ENCODE measurements at places on chromosomes 7 and 10.

- no peak for DNase-seq
These were observed 182.6 kb upstream of the FZD8 start for GRCh38 chr10:35824704-35825103.

DNA sequence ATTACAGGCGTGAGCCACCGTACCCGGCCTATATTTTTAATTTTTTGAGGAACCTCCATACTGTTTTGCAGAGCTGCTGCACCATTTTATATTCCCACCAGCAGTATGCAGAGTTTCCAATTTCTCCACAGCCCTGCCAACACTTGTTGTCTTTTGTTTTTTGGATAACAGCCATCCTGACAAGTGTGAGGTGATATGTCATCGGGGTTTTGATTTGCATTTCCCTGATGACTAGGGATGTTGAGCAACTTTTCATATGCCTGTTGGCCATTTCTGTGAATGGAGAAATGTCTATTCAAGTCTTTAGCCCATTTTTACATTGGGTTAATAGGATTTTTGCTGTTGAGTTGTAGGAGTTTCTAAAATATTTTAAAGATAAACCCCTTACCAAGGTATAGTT lies 22.2 kb downstream of the ENTPD7 start:
- no peak for DNase-seq

GRCh38 chr10:97718659-97719142 lies 5.2 kb downstream of the MARVELD1 start:
- DNase-seq, result no peak

DNA sequence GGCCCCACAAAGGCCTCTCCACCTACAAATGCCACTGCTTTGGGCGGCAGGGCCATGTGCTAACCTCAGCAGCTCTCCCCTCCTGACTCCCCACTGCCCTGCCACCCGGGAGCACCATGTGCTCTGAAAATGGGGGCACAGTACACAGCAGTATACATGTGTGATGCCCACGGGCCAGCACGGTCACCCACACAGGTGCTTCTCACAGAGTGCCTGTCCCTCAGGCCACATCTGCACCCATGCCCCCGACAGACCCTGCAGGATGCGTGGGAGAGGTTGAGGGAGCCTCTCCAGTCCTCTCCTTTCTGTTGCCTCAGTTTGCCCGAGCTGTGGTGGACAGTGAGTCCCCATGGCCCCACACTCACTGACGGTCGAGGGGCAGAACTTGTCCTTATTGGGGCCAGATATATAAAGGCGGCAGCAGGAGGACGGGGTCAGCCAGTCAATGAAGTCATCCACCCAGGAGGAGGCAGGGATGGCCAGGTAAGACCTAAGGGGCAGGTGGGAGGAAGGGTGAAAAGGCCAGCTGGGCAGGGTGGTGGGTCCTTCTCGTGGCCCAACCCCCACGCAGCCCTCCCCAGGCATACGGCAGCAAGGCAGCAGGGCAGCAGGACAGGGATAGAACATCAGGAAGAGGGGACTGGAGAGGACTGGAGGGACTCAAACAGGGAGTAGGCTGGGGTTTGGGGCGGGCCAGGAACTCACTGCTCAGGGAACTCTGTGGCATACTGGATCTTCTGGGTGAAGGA lies 19.6 kb downstream of the NPC1L1 start:
- no peak for DNase-seq

DNA sequence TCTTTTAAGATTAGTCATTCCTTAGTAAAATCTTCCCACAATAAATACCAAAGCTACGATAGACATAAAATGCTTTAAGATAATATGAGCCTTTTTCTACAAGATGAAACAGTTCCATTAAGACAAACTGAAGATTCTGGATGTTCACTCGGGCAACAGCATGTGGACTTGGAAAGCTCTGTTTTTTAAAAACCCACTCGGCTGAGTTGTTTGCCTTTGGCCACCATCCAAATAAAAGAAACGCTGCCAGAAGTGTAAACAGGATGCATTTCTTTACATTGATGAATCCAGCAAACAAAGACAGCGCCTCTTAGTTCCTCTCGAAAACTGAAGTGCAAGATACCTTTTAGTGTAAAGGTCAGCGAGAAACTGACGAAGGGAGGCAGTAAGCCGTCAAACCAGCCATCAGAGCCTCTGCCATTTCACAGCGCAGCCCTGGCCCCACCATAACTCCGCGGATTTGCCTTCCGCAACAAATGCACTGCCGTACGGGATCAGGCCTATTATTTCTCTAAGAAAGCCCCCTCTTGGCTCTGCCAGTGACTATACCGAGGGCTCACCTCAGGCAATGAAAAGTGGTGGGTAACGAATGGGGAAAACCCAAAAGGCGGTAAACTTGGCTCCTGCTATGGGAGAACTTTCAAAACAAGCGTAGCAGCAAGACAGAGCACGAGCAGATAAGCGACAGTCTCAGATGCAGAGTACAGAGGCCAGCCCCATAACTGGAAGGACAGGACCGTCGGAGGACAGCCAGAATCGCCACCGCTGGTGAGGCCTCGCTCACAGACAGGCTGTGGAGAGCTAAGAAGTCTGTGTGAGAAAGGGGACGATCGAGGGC lies 41.4 kb downstream of the GNA12 start:
- no peak for DNase-seq

DNA sequence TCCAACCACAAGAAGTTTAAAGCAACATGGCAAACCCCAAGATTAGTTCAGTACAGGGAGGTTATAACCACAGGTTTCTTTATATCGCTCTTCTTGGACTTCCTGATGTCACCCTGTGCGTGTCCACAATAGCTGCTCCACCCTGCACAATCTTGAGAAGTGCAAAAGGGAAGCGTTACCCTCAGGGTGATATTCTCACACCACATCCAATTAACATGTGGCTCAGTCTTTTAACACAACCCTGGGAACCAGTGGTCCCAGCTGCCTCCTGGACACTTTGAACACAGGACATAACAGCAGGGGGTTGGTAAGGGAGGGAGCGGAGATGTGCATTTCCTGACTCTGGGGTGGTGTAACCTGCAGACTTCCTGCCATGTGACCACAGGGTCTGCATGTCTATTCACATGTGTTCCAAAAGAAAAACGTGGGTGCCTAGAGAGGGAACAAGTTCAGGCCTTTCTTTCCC lies 64.6 kb downstream of the GSAP start:
- DNase-seq, result no peak

- peak; percentile 36 for DNase-seq
These were observed 266 bp upstream of the MDFIC start for GRCh38 chr7:114921631-114922025.

DNA sequence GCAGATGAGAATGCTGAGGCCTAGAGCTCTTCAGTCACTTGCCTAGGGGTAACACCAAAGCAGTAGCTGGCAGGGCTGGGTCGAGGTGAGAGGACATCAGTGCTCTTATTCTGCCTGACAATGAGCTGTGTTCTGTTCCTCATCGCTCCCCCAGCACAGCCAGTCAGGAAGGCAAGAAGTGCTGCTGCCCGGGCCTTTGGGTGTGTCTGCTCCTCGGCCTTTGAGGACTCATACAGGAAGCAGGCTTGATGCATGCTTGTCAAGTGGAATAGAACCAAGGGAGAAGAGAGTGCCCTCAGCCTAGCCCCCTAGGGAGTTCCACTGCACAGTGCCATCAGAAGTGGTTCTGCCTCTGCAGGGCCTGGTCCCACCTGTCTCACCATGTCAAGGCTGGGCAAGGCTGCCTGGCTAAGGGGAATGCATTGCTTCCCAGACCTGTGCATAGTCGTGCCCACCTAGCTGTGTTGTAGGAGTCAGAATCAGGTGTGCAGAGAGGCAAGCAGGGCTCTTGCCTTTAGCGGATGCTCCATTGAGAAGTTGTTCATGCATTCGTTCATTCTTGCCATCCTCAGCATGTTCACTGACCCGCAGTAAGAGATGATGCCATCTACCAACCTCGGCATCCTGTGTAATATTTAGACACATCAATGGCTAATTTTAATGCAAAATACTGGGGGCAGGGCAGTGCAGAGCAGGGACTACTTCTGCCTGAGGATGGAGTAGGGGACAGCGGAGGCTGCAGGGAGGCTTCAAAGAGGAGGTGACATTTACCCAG lies 156.6 kb downstream of the RPS24 start:
- no peak for DNase-seq

GRCh38 chr10:22823109-22823508 lies 104.7 kb upstream of the ARMC3 start:
- DNase-seq, result no peak

DNA sequence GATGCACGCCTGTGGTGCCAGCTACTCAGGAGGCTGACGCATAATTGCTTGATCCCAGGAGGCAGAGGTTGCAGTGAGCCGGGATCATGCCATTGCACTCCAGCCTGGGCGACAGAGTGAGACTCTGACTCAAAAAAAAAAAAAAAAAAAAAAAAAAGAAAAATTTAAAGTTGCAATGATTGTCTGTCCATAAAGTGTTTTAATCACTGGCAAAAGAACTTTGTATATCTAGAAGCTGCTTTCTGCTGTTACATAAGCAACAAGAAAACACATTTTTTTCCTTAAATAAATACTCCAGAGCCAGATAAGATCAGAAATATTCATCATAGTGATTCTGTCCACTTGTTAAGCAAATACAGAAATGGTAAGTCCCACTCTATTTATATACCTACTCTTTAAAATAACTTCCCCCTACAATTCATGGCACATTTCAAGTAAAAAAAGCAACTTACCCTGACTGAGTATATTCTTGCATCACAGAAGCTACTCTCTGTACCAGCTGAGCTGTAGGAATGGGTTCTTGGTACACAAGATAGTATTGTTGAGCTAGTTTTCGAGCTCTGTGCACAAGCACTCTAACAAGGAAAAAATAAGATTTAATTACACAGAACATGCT lies 7.6 kb downstream of the PSMA2 start:
- DNase-seq, result no peak

DNA sequence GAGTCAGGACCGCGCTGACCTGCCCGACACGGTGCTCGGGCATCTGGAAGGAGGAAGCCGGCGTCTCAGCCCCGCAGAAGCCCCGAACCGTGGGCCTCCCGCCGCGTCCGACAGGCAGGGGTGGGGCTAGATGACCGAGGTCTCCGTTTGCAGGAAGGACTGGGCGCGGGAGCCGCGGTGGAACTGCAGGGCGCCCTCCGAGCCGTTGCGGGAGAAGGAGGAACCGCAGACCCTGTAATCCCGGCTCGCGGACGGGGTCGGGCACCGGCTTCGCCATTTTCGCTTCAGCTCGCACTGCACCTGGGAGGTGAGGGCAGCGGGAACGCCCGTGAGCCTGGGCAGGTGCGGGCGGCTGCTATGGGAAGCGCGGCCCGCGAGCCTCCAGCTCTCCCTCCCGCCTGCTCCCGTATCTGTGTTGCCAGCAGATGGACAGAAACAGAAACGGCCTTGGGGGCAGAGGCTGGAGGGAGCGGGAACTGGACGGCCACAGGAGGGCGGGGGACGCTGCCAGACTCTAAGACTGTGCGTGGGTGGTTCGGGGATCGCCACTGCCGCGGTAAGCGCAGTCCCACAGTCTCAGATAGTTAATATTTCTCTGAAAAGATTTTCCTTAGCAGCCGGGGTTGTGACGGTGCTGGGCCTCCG lies 114.1 kb downstream of the VIPR2 start:
- peak; percentile 87 for DNase-seq

DNA sequence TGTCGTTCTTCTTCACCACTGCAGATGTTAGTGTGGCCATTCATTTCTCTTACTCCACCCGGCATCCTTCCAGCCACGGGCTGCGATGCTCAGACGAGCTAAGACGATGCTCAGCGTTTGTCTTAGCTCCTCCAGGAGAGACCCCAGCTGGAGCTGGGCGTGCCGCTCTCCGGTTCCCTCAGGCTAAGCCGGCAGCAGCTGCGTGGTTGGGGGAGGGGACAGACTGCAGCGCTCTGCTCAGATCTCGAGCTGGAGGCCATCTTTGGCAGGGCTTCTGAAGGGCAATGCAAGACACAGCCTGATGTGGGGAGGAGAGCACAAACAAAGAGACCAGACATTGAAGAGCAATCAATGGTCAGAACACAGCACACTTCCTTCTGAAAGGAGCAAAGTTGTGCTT lies 4.8 kb downstream of the INA start:
- peak; percentile 94 for DNase-seq

- no peak for DNase-seq
These were observed 5.3 kb downstream of the LARP4B start for GRCh38 chr10:926075-926698.

GRCh38 chr10:100469756-100470155 lies 6.9 kb downstream of the WNT8B start:
- no peak for DNase-seq

DNA sequence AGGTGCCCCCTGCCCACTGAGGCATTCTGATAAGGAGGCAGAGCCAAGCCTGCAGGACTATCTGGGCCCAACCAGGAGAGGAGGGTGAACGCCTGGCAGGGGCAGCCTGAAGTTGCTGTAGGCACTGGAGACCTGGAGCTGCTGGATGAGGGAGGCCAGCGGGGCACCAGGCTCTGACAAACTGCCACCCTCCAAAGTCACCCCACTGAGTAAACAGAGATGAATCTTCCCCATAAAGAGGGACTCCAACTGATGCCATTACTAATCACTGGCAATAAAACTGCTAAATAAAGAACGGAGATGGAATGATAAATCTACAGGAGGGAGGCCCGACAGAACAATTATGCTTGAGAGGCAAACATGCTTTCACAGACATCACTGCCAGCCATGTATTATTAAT lies 44.2 kb downstream of the DRGX start:
- no peak for DNase-seq

DNA sequence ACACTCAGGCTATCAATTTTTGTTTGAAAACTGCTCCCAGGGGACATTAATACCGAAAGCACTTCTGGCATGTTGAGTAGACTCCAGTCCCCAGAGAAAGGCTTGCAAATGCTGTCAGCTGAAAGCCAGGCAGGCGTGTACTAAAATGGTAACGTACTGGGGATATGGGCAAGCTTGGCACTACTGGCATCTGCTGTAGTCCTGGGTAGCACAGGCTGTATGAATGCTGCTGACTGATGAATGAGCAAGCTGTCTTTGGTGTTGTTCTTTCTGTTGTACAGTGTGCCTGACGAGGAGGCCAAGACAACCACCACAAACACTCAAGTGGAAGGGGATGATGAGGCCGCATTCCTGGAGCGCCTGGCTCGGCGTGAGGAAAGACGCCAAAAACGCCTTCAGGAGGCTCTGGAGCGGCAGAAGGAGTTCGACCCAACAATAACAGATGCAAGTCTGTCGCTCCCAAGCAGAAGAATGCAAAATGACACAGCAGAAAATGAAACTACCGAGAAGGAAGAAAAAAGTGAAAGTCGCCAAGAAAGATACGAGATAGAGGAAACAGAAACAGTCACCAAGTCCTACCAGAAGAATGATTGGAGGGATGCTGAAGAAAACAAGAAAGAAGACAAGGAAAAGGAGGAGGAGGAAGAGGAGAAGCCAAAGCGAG lies 53.5 kb upstream of the AGBL3 start:
- DNase-seq, result no peak

GRCh38 chr10:89481662-89482061 lies 53.7 kb downstream of the SLC16A12 start:
- no peak for DNase-seq

DNA sequence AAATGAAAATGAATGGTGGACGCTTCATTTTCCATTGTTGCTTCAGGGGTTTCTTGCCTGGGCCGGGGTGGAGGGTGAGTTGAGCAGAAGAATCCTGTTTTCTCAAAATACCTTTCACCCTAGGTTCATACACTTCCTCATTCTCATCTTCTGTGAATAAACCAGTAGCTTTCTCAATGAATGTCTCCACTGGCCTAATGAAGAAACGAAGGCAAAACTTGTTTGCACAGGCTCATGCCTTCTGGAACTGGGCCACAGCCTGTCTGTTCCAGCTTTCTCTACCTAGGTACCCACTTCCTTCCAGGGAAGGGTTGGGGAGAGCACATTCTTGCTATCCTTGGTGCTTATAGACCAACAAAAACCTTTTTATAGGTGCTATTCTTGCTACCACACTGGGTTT lies 21.3 kb downstream of the STMP1 start:
- DNase-seq, result no peak
